ENCODE measurements at places on chromosomes 7 and 10.

- no peak for DNase-seq
Measured at GRCh38 chr10:106618646-106619045, 545.9 kb downstream of the SORCS1 start.

DNA sequence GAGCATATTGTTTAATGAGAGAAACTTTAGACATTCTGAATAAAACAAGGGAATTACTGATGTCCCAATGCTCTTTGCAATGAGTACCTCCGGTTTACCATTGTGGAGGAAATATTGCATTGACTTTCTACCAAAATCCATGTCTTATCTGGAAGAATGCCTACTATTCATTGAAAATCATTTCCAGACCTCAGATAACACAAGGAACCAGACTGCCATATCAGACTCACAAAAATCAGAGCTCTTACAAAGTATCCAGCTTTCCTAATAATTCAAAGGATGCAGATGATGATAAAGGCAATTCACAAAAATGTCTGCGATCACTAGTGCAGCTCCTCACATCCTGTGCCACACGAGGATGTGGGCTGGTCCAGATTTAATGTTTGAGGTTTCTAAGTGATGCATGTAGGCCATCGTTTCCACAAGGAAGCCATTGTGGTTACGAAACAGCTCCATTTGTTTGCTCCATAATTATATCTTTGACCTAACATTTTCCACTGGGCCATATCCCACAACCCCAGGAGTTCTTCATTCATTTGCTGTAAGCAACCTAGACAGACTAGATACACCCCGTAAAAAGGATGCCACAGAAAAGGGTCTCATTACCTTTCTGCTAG, 831.1 kb upstream of the C7orf33 start:
- no peak for DNase-seq

GRCh38 chr7:105336009-105336408, 52.7 kb downstream of the SRPK2 start:
- no peak for DNase-seq

DNA sequence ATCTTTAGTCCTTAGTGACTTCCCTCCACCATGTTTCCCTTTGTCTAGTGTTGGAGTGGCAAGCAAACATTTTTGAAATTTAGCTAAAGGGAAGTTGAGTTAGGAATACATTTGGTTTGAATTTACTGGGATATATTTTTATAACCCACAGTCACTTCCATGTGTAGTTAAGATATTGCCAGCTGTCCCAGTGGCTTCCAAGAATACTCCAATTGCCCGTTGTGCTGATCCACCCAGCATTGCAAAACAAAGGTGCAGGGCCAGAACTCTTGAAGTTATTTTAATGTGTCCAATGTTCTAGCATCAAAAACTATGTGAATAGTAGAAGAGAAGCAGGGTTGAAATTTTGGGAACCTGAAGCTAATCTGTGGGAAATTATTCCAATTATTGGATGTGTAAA, 2.5 kb upstream of the P4HA1 start:
- DNase-seq = no peak

GRCh38 chr10:88315755-88316154, 267.4 kb downstream of the RNLS start:
- no peak for DNase-seq

DNA sequence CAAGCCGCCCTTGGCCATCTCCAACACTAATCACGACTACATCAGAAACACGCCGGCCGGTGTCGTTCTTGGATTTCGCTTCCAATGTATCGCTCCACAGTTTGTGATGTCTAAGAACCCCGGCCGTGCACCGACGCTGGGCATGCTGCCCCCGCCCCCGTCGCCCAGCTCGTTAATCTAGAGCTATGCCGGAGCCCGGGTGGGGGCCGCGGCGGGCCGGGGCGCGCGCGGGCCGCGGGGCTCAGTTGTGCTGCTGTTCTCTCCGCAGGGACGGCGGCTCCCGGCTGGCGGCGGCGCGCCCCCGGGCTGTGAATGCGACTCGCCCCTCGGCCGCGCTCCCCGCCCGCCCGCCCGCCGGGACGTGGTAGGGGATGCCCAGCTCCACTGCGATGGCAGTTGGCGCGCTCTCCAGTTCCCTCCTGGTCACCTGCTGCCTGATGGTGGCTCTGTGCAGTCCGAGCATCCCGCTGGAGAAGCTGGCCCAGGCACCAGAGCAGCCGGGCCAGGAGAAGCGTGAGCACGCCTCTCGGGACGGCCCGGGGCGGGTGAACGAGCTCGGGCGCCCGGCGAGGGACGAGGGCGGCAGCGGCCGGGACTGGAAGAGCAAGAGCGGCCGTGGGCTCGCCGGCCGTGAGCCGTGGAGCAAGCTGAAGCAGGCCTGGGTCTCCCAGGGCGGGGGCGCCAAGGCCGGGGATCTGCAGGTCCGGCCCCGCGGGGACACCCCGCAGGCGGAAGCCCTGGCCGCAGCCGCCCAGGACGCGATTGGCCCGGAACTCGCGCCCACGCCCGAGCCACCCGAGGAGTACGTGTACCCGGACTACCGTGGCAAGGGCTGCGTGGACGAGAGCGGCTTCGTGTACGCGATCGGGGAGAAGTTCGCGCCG, 1.9 kb downstream of the VWC2 start:
- no peak for DNase-seq

DNA sequence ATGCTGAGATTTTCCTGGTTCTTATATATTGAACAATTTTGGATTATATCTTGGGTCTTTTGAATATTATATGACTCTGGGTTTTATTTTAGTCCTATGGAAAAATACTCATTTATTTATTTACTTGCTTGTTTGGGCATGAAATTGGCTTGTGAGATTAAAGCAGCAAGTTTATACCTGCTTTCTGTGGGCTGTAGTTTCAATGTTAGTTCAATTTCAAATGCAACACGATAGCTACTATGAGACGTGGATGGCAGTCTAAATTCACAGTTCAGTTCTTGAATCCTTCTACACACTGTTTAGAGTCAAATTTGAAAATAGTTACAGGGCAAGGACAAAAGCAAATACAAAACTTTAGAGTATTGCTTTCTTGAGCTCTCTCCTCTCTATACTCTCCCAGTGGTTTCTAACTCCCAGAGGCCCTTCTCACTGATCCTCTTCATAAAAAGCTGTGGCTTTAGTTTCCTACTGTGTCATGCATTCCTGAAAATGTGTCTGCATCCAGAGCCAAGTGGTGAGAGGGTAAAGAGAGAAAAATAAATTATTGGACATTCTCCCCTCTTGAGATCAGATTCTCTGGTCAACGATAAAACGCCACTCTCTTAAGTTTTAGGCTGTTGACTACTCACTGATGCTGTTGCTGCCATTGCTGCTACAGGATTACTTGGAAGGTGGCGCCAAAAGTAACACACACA, 34.4 kb downstream of the POLR1F start:
- no peak for DNase-seq

GRCh38 chr7:153457746-153458145, 594.5 kb upstream of the DPP6 start:
- no peak for DNase-seq
